Stimulated activated naive CD4-positive, alpha-beta T cell treated with Interleukin-2 at 50 U/mL for 16 hours (primary cell): ENCODE measurements at places on chromosomes 3 and 15.

DNA sequence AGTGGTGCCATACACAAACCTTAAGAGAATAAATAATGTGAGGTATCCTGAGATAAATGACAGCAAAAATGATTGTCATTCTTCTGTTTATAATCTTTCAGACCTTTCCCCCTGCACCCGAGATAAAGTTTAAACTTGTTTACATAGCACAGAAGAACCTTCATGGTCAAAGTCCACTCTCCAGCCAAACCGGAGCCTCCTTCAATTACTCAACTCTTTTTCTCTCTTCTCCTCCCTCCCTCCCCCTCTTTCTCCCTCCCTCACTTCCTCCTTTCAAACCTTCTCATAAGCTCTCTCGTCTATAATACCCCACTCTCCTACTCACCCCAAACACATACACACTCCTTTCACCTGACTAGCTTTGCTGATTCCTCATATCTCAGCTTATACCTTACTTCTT, 198.9 kb downstream of the EFHB start:
- no peak for DNase-seq

DNA sequence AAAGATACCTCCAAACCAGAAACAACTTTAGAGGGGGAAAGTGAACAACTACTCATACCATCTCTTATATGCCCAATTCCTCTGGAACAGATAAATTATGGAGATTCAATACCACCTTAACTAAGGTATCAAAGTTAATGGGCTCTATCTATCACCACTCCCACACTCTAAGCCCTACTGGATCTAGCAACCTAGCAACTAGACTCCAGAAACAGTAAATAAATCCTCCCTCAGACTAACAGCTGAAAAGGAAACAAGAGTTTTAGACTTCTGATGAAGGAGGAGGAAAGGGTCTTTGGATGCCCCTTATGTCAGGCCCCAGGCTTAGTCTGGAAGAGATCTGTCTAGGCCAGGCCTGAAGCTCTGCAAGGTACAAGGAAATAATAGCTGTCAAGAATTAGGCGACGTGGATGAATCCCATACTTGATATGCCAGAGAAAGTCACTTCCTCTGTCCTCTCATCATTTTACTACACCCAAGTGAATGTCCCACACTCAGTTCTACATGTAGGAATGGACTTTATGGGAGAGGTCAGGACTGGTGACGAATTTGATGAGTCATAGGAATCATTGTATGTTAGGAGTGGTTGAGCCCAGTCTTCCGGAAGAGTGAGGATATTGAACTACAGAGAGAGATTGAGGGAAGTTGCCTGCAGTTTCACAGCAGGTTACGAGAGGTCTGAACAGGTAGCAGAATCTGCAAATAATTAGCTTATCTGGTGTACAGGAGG, 113.8 kb downstream of the AKAP13 start:
- DNase-seq = no peak

GRCh38 chr3:138399766-138400165, 34.6 kb upstream of the ESYT3 start:
- DNase-seq = no peak

DNA sequence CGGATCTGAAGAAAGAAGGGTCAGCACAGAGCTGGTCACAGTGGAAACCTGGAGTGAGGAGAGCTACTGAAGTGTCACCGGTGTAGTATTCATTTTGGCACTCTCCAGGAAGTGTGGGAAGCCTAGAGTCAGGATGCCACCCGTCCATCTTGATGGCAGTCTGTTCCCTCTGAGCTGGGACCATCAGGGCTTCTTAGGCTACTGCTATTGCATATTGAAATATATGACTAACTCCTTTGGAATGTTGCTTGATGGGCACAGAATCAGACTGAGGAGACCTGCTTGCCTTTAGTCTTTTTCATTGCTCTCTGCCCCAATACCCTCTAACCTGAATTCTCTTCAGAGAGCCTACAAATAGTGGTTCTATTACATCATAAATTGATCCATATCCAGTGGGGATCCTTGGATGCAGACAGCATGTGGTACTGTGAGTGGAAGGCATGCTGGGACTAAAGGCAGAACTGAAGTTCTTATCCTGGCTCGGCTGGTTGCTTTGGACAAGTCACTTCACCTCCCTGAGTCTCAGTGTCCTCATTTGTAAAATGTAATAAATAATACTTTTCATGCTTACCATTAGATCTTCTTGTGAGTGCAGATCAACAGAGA, 143.5 kb downstream of the PDE8A start:
- no peak for DNase-seq
